ENCODE measurements at places on chromosomes 1 and 21.

GRCh38 chr1:159011751-159012150, 2.0 kb downstream of the IFI16 start:
- no peak for DNase-seq

- DNase-seq: no peak
Measured at GRCh38 chr1:107196973-107197562, 56.2 kb downstream of the NTNG1 start.

DNA sequence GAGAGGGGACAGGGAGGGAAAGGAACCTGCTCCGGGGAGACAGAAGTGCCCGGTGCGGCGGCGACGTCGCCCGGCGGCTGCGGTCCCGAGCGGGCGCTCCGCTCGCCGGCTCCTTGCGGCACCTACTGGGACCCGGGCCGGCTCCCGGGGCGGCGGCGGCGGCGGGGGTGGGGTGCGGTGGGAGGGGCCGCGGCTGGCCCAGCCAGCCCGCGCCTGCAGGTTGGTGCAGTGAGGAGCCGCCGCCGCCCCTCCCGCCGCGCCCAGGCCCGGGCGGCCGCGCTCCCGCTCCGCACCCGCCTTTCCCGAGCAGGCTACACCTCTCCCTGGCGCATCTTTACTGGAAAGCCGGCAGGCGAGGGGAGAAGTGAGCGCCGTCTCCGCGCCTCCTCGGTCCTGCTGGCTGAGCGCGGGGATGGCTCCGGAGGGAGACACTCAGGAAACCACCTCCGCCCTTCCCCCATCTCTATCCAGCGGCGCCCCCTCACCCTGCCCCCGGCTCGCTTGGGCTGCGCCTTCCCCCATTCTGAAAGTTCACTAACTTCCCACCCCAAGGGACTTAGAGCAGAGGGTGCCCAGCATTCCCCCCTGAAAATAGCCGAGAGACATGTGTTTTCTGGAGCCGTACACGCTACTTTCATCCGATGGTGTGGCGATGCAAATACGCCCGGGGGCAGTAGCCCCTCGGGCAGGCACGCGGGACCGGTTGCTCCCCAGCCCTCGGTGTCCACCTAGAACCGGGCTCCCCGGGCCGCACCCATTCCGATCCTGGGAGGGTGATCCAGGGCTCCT, at the start of gene PLD5:
Gene PLD5, minus strand, starts transcription at position 127 of the 789 bp plus-strand sequence.
- DNase-seq: no peak

GRCh38 chr21:14711287-14711686, 165.2 kb upstream of the SAMSN1 start:
- DNase-seq: no peak

DNA sequence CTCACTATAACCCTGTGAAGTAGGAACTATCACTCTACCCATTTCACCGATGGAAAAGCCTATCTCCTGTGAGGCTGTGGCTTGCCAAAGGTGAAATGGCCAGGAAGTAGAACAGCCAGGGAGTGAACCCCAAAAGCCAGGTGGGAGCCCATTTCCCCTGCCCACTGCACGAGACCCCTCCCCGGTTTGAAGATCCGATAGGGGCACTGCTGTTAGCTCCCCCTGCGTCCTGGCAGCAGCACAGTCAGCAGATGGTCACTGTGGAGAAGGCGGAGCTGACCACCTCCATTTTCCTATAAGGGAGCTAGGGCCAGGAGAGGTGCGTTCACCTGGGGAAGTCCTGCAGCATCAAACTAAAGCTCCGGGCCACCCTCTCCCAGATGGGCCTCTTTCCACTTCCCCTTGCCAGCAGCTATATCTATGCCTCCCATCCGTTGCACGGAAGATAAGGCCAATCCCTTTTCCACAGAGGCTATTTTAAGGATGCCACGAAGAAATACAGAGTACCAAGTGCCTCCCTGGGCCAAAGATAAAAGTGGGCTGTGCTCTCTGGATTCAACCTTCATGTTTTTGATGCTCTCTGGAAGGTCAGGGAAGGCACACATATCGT, 7.8 kb downstream of the ERG start:
- DNase-seq: no peak

GRCh38 chr21:38597421-38597820, 99.1 kb upstream of the ERG start:
- DNase-seq: no peak
